ENCODE measurements at places on chromosomes 16 and 17. TPM values are rescaled to one million over a fixed set of nuclear protein-coding genes. Genes with fewer than 3 reads are reported as not detected.
A peak's percentile ranks its signal among the peaks of the same experiment; 100 is the strongest.

DNA sequence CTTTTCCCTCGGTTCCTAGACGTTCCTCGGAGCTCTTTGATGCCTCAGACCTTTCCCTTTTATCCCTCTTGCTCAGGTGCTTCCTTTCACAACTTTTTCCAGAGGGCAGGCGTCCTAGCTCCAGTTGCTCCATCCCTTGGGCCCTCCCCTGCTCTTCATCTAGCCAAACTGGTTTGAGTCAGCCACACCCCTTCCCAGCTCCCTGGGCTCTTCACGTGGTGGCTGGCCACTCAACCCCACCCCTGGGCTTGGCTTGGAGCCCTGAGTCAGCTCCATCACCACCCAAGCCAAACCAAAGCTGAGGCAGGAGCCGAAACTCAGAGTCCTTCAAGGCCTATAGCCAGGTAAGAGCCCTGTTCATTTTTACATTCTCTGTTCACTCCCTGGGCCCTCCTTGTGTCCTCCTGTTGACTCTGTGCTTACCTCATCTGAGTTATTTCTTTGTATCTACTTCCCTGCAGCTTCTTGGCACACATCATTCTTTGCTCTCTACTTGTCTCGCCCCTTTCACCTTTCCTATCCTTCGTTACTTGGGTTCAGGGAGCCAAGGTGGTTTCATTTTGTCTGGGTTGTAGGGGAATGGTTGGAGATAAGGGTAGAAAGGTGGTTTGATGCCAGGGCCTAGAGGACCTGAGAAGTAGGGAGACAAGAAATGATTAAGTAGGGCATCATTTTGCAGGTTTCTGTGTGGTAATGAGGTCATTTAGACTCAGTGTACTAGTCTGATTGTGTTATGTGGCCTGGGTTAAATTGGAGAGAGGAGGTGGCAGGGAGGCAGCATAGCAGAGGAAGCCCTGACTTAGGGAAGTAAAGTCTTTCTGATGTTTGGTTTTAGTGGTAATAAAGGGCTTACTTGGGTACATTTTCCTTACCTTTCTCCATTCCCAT is 7.6 kb upstream of the PHKG2 start:
- peak; percentile 22 for DNase-seq

GRCh38 chr16:57998486-57998885 is 2.0 kb downstream of the ZNF319 start:
- no peak for DNase-seq

DNA sequence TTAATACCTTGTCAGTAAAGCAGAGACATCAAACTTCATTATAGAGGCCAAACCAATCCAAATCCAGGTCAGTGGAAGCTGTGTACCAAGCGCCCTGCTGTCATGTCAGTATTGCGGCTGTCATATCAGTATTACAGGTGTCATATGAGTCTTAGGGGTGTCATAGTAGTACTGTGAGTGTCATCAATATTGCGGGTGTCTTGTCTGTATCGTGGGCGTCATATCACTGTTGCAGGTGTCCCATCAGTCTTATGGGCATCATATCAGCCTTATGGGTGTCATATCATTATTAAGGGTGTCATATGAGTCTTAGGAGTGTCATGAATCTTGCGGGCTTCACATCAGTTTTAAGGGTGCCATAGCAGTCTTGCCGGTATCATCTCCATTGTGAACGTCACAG is 6.0 kb upstream of the PRDM7 start:
- DNase-seq: no peak

GRCh38 chr16:26993963-26994362 is 72.8 kb upstream of the C16orf82 start:
- DNase-seq: peak; percentile 30

GRCh38 chr16:8310816-8311215 is 279.5 kb downstream of the TMEM114 start:
- no peak for DNase-seq

GRCh38 chr16:19228052-19228451 is 57.5 kb upstream of the CLEC19A start:
- no peak for DNase-seq

GRCh38 chr17:57259817-57260216 is 3.5 kb downstream of the MSI2 start:
- no peak for DNase-seq

DNA sequence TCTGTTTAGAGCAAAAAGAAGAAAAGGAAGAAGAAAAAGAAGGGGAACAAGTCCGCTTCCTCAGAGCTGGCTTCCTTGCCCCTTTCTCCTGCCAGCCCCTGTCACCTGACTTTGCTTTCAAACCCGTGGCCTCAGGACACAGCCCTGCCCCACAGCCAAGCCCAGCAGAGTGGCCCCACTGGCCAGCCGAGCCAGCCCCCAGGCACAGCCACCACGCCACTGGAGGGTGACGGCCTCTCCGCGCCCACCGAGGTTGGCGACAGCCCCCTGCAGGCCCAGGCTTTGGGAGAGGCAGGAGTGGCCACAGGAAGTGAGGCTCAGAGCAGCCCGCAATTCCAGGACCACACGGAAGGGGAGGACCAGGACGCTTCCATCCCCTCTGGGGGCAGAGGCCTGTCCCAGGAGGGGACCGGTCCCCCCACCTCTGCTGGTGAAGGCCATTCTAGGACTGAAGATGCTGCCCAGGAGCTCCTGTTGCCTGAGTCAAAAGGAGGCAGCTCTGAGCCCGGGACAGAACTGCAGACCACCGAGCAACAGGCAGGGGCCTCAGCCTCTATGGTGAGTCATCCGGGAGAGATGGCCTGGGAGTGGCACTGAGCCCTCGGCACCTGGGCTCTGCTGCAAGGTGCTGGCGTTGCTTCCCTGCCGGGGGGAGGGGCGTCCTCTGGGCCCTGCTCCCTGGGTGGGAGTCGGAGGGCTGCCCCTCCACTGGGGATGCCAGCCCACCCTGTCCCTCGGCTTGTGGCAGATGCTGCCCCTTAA is 27.3 kb downstream of the RNF213 start:
- DNase-seq: no peak

- no peak for DNase-seq
These were observed 190.3 kb upstream of the IRX6 start for GRCh38 chr16:55133654-55134053.

- no peak for DNase-seq
These were observed 3.6 kb downstream of the ALDH3A1 start for GRCh38 chr17:19744492-19744891.

DNA sequence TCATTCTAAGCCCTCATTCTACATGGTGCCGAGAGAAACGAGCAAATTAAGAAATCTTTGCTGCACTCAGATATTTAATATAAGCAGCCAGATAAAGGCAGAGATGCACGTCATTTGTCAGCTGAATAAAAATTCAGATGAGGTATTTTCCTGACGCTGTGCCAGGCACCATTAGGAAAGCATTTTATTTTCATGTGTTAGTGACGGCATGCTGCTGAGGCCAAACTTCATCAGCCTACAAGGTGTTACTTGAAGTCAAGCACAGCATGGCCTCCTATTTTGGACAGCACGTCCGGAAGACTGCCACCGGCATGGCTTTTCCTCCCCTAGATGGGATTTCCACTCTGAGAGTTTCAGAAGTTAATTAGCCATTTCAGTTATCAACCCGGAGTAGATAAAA is 70.3 kb downstream of the IRX3 start:
- no peak for DNase-seq

DNA sequence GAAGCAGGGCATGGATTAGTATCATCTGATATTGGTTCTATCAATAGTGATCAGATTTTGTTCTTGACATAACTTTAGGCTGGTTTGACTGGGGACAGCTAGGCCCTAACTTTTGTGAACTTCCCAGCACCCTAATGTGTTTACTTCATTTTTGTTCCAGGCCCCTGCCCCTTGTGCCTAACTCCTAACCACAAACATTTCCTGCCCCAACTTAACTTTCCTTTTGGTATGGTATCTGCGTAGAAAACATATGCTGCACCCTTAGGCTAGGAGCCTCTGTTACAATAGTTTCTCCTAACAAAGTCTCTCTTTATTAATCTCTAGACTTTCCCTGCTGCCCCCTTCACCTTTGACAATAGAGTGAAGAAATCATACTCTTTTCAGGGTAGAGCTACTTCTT is 2.5 kb downstream of the ADPRM start:
- no peak for DNase-seq

DYNLRB2 gene
- polyA plus RNA-seq: 0.50 TPM

TBC1D3G gene
- polyA plus RNA-seq: not detected

CYB5B gene
- 134 TPM for polyA plus RNA-seq

Measured in BJ (cell line).